ENCODE measurements at places on chromosomes 6 and 20.

GRCh38 chr6:6331393-6331792 lies 10.9 kb upstream of the F13A1 start:
- no peak for DNase-seq

GRCh38 chr20:14757728-14758127 lies 420.3 kb upstream of the FLRT3 start:
- no peak for DNase-seq

DNA sequence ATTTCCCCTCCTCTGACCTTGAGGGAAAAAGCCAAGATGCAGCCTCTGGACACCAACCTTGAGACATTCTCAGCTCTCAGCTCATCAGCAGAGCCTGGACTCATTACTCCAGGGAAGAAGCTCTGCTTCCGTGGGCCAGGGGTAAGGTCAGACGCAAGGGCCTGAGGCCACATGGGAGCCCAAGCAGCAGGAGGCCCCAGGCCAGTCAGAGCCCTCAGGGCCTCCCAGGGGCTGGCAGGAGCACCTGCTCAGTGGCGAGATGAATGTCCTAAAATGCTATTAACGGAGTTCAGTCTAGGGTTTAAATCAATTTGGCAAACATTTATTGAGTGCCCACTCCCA lies 208.6 kb downstream of the ERMARD start:
- peak; percentile 62 for DNase-seq

DNA sequence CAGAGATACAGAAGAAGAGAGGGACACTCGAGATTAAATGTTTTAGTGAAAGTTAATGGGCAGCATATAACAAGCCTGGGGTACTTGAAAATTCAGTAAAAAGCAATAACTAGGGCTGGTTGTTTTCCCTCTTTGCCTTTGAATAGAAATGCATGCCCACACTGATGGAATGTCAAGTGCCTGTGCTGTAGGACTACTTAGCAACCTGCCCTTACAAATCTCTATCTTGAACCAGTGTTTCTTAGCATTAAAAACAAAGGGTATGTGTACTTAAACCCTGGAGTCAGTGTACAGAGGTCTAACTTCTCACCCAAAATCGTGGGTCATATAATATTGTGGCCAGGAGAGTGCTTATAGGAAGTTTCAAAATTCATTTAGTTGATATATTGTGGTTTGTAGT lies 37.1 kb downstream of the RNF144B start:
- DNase-seq, result no peak

DNA sequence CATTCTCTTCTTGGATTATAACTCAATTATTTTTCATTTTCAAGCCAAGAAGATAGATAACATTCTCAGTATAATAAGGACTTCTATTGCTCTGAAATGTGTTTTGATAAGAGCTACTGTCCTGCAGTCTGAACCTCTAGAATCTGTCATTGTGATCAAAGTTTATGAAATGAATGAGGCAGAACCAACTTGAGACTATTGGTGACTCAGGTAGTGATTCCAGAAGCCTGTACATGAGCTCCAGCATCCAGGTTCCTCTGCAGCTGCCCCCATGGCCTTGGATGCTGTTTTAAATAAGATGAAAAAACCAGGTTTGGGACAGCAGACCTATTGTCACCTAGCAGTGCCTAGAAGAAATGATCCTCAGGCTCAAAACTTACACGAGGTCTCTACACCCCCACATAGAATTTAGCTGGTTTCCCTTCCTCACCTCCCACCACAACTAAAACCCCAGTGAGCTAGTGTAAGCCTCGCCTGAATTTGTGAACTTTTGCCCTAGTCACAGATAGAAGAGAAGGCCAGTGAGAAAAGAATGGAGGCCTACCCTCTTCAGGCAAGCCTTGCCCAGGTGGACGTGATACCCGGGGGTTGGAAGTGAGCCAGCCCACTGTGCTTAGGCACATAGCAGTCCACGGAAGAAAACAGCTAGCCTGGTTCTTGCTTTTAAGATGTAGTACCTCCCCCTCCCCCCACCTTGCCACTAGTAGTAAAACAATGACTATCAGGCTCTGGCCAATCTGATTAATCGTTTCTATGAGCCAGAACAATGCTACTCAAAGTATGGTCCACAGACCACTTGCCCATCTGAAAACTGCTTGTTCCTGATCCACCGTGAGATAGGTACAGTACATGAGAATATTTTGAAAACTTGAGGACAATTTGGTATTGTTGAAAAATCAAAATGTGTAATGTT lies 73.0 kb upstream of the SYNJ2 start:
- no peak for DNase-seq

- no peak for DNase-seq
These were observed 27.4 kb upstream of the RIN2 start for GRCh38 chr20:19730706-19731105.

DNA sequence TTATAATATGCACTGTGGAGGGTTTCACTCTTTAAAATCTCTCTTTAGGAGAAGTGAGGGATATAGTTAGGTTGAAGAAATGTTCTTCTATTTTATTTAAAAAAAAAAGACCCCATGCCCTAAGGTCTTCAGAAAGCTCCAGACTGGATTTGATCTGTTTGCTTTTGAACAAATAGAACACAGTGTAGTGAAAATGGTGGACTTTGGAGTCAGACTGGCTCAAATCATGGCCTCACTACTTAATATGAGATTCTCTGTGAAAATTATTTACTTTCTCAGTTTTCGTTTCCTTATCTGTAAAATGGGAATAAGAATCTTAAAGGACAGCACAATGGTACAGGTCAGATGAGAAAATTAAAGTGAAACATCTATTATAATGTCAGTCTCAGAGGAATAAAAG lies 203.9 kb downstream of the ASCC3 start:
- no peak for DNase-seq

GRCh38 chr6:22206106-22206505 lies 90.7 kb downstream of the PRL start:
- DNase-seq, result no peak

DNA sequence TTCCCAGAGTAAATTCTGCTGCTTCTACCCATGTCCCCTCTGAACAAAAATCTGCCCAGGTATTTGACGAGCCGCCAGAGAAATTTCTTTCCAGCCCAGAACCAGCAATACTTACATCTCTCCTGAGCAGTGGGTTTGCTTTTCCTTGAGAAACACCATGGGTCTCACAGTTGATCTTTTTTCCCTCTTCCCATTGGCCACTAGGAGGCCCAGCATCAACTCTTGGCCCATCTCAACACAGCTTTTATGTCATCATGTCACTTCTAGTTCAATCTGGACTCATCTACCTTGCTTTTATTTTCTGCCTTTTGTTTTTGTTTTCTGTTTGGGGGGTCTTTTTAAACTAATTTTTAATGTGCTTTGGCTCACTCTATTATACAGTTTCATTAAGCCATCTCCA lies 18.8 kb downstream of the MAFB start:
- no peak for DNase-seq

DNA sequence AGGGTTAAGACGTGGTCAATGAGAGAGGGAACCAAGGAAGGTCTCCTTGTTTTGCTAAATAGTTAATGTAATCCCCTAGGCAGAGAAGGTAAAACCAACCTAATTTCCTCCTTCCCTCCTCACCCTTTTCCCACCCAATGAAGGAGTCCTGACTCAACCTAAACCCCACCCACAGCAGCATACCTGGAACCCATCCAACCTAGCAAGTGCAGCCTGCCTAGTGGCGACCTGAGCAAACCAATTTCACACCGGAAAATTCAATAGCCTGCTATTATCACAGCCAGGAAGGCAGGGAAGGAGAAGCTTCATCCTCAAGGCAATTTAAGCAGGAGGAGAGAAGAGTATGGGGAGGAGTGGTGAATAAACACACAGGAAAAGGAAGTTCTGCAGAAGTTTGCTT lies 46.9 kb downstream of the OSTM1 start:
- DNase-seq, result no peak

DNA sequence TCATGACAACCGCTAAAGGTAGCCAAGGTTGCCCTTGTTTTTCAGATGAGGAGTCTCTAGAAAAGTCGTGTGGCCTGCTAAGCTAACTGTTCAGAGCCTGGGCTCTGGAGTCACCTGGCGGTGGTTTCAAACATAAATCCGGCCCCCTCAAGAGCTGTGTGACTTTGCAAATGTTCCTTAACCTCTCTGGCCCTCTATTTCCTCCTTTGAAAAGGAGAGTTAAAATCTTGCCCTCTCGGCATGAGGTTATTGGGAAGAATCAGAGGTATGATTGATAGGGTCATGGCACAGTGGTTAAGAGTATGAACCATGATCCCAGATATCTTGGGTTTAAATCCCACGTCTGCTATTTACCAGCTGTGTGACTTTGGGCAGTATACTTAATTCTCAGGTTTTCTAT lies 5.6 kb upstream of the LBP start:
- DNase-seq, result no peak

DNA sequence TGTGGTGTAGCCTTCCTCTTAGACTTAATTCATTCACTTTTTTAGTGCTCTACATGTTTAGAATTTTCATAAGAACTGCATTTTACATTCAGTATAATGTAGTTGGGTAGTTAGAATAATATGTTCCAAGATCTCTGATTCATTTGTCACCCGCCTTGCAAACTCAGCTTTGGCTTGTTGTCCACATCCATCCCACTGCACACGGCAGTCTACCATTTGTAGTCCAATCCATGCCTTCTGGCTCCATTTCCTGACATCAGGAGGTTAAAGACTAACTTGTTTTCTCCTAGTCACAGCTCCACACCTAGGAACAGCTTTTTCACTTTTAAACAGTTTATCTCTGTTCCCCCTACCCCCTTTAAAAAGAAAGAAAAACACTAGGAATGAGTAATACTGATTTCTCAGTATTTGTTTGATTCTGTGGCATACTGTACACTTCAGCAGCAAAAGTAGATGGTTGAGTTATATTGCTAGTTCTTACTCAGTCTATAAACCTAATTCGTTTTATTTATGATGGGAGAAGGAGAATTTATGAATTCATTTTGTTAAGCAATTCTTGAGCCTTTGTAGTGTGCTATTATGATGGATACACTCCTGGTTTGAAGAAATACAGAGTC lies 180.9 kb downstream of the ARID1B start:
- no peak for DNase-seq

DNA sequence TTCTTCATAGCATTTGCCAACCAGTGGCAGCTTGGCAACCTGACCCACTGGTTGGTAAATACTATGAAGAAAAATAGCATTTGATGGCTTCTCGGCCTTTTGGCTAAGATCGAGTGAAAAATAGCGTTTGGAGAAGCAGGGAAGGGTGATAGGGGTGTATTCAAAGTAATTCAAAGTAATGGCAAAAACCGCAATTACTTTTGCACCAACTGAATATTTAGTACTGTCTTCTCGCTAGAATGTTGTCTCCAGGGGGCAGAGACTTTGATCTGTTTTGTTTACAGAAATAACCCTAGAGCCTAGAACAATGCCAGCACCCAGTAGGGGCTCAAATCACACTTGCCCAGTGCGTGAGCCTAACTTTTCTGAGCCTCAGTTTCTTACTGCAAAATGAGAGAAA lies 106.1 kb downstream of the CDC5L start:
- DNase-seq, result no peak

DNA sequence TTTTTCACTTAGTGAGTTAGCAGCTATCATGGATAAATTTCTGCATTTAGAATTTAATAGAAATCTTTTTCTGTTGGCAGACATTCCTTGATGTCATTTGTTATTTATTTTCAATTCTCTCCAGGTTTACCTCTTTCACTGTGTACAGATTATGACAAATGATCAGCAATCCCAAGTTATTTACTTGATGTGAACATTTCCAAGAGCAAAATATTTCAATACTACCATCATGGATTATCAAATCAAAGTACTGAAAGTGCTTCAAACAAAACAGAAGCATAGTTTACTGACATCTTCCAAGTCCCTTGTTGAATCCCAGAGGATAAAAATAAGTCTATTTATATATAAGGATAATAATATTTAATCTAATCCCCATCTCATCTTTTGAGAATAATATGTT lies 852.2 kb upstream of the CITED2 start:
- DNase-seq, result no peak

- no peak for DNase-seq
These were observed 87.5 kb downstream of the TRERF1 start for GRCh38 chr6:42363926-42364849.

GRCh38 chr6:1611322-1611571 lies 1.5 kb downstream of the FOXC1 start:
- no peak for DNase-seq

- DNase-seq, result no peak
These were observed 34.7 kb downstream of the PLAGL1 start for GRCh38 chr6:143973097-143973966.

GRCh38 chr20:9121211-9121610 lies 52.3 kb downstream of the PLCB4 start:
- DNase-seq, result no peak

- no peak for DNase-seq
These were observed 624 bp downstream of the RBBP8NL start for GRCh38 chr20:62426699-62427131.

DNA sequence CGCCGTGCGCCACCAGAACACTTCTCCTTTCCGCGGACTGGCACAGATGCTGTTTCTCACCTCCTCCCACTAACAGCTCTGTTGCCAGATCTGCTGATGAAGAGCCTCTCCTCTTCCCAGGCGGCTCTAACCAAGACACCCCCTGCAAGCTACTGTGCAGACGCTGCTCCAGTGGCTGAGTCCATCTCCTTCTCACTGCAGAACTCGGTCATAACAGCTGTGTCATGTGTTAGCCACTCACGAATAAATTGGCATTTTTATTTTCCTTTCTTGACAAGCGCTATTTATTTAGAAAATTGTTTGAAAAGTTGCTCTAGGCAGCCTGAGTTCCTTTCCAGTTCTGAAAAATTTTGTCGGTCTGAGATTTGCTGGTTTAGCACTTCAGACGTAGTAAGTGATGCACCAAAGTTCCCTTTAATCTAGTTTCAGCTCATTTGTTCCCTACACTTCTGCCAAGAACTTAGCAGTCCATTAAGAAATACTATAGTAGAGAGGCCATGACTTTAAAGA lies 12.8 kb upstream of the PLEKHG1 start:
- DNase-seq, result no peak

DNA sequence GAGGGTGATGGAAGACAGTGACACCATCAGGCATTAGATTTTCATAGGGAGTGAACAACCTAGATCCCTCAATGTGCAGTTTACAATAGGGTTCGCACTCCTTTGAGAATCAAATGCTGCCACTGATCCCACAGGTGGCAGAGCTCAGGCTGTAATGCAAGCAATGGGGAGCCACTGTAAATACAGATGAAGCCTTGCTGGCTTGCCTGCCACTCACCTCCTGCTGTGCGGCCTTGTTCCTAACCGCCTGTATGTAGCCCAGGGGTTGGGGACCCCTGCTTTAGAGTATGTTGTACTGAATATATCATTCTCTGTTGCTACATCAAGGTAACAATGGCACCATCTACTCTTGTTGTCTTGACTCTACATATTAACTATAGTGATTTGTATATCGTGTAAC lies 37.1 kb downstream of the TPD52L1 start:
- DNase-seq, result no peak

- no peak for DNase-seq
These were observed 10.7 kb upstream of the ULBP3 start for GRCh38 chr6:150079604-150080003.

- DNase-seq, result no peak
These were observed 7.8 kb downstream of the USP49 start for GRCh38 chr6:41887331-41887751.

All from suprapubic skin (tissue), 4 donors.